ENCODE measurements at places on chromosomes 13 and 19.

DNA sequence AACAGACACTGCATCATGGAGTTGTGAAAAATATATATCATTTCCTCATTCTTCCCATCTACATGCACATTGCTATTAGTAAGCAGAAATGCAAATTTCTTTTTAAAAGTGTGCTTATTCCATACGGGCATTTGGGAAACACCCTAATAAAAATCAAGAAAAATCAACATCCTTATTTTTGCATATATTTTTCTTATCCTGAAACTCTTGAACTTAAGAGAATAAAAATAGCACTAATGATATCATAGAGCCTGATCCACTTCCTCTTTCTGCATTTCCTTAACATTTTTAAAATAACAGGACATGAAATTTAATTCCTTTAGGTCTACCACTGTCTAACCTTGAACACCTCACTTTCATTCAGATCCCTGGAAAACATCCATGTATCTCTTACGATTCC lies 123.3 kb downstream of the VWA8 start:
- no peak for DNase-seq

GRCh38 chr13:75507027-75508001 lies 25.3 kb upstream of the TBC1D4 start:
- no peak for DNase-seq

DNA sequence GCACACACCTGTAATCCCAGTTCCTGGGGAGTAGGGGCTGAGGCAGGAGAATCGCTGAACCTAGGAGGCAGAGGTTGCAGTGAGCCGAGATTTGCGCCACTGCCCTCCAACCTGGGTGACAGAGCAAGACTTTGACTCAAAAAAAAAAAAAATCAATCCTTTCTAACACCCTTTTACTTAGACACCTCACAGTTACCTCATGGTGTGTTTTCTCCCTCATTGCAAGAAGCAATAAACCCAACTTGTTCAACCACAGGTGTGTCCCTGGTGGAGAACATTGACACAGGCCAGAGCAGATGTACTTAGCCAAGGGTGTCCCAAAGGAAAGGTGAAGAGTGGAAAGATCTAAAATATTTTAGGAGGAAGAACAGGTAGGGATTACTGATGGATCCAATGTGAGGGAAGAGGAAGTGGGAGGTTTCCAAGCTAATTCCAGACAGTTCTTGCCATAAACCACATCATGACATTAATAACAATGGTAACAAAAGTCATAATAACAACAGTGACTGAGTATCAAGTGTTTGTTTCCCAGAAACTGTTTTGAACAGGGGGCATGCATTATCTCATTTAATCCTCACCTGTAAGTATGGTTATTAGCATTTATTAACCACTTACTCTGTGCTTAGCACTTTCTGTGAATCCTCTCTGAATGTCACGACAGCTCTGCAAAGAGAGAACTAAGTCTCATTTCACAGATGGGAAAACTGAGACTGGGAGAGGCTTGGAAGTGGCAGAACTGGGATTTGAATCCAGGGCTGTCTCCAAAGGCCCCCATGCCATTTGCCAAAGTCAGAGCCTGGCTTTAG lies 3.1 kb upstream of the LYPD3 start:
- DNase-seq: no peak

- DNase-seq: peak; percentile 94
These were observed 25.2 kb upstream of the IGSF23 start for GRCh38 chr19:44587963-44588770.

GRCh38 chr13:28100150-28101121 lies at the start of gene FLT3:
FLT3 (minus strand) TSS chr13:28100576; CDS start chr13:28100510, 66 bp downstream.
- DNase-seq: no peak

DNA sequence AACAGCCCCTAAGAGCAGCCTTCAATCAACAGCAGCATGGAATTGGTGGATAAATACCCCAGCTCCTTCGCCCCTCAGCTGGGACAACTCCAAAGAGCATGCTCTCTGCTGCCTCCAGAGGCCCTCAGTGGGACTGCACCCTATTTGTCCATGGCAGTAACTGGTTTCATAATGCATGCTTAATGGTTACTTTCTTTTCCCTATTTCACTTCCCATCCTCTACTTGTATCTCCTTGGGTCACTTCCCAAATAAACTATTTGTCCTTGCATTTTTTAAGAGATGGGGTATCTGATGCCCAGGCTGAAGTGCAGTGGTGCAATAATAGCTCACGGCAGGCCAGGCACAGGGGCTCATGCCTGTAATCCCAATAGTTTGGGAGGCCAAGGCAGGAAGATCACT lies 13.5 kb upstream of the TPM4 start:
- DNase-seq: no peak

DNA sequence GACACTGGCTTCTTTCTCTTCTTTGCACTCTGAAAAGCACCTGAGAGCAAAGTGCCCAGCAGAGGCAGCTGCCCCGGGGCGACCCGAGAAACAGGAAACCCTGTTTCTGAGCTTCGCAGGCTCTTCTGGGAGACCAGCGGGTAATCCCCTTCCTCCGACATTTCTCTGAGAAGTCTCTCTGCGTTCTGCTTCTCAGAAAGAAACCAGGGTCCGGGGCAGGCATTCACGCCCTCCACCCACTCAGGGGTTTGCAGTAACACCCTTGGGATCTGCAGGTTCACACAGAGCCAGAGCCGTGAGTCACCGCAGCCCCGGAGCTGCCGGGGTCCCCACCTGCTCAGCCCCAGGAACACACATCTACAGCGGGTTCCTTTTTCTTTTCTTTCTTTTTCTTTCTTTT lies 86.0 kb downstream of the GADD45B start:
- no peak for DNase-seq

GRCh38 chr19:10074153-10074552 lies 12.0 kb upstream of the SHFL start:
- DNase-seq: no peak

DNA sequence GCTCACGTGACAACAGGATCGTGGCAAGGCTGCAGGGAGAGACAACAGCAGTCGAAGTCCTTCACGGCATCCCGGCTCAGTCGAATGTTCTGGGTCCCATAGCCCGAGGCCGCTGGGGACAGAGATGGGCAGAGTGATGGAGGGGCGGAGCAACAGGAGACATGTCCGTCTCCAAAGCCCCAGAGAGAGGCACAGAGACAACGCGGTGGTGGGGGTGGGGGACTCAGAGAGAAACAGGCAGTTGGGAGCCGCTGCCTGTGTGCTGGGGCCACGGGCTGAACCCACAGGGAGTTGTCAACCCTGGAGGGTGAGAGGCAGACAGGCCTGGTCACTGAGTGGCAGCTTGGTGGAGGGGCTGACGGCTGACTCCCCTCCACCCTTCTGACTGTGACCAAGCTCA lies 20.4 kb downstream of the NOSIP start:
- no peak for DNase-seq

DNA sequence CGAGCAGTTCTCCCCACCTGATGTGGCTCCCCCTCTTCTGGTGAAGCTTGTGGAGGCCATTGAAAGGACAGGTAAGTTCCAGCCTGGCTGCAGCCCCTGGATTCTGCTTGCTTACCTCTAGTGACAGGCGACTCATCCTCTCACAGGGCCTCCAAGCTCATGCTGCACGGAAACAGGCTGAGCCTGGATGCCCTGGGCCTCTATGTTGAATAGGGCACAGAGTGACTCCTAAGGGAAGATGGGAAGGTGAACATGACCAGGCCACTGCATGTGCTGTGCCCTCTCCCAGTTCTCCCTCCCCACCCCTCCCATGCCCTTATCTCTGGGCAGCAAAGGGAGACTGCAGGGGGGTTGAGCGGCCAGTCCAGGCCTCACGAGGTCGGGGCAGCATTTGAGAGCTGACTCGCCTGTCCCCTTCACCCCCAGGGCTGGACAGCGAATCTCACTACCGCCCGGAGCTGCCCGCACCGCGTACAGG lies 7.6 kb downstream of the PIK3R2 start:
- no peak for DNase-seq

GRCh38 chr13:75071395-75071794 lies 410.6 kb downstream of the TBC1D4 start:
- DNase-seq: no peak

DNA sequence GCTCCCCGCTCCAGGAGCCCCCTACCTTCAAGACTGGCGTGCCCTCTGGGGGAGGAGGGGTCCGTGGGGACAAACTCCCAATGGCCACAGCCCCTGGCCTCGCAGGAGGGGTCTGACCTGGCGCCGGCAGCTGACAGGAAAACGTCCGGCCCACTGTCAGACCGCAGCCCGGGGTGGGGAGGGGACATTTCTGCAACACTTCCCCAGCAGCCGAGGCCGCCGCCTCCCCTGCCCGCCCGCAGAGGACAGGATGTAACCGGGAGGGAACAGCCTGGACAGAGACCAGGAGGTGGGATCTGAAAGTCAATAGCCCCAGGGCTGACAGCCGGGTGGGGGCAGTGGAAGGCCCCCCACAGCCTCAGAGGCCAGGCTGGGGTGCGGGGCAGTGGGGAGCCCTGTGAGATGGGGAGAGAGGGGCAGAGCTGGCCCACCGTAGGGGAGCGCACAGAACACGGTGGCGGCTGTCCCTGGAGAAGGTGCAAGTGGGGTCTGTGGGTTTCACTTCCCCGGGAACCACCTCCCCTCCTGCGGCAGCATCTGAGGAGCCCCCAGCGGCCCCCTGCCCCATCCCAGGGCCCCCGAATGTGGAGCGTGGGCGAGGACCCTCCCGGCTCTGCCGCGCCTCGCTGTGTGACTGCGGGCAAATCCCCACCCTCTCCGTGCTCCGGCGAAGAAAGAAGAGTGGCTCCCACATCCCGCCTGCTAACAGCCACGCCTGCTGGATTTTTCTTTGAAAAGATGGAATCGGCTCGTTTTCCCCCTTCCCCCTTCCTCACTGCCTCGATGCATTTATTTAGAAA lies at the start of gene PEAK3:
PEAK3 (minus strand) TSS at position 114 of the 800 bp plus-strand sequence. CDS start 1,244 bp downstream, outside the sequence.
- DNase-seq: no peak

GRCh38 chr19:5138606-5139582 lies 170.0 kb downstream of the KDM4B start:
- no peak for DNase-seq

DNA sequence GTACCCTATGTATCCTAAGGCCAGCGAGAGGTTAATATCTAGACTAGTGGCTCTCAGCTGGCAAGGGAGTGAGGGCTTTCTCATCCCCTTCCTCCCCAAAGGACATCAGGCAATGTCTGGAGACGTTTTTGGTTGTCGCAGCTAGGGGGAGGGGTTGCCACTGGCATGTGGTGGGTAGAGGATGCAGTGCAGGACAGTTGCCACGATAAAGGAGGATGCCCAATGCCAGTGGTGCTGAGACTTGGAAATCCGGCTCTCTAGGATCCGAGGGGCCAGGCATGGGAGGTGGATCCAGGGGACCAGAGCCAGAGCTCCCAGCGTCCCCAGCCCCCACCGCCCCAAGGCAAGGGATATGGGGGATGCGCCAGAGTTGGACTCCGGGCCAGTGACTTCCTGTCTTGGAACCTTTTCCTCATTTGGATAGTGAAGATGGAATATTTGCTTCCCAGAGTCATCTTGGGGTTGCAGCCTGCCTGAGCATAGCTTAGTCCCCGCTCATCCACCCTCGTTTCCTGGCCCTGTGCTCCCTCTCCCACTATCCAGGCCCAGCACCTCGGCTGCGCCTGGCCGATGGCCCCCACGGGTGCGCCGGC lies 4.9 kb downstream of the SSC5D start:
- no peak for DNase-seq

DNA sequence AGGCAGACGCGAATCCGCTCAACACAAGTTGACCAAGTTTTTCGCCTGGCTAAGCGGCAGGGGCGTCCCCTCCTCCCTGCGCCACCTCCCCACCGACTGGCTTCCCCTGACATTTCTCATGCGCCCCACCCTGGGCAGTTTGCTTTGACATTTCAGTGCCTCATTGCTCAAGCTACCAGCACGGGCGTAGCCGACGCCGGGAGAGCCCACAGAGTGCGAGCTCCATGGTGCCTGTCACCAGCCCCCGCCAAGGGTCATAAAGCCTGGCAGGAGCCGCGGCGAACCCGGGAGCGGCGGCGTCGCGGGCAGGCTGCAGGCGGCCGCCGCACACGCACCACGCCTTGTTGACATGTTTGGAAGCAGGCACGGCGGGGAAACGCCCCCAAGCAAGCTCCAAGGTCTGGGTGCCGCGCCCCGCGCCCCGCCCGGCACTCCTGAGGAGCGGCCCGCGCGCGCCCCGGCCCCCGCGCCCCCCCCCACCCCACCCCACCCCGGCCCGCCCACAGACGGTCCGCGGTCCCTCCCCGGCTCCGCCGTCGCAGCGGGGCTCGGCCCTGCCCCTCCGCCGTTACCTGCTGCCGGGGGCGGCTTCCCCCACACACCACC lies 601 bp downstream of the FBXL3 start:
- peak; percentile 38 for DNase-seq

- no peak for DNase-seq
These were observed 408.4 kb downstream of the SPRY2 start for GRCh38 chr13:79932556-79932955.

DNA sequence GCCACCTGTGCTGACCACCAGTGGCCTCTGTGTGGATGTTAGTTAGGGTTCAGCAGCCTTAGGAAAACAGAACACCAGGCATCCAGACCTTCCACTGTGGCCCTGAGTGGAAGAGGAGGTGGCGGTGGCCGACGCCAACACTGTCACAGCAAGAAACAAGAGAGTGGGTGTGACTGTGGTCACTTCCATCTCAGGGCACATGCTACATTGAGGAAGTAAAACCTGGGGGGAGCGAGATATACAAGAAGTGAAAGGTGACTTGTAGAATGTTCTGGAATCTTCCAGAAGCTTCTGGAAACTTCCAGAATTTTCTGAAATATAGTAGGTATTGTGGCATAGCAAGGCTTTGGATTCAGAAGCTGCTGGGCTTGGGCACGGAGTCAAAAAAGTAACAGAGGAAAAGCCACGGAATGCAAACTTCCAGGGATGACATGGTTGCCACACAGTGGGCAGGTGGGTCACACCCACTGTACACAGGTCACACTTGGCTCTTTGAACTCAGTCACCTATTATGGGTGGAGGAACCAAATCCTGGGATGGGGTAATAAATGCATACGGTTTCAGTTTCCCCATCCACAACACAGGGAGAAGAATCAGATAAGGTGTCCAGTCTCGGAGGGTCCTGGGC lies 24.3 kb downstream of the GNG7 start:
- DNase-seq: no peak

GRCh38 chr13:36945078-36945477 lies 25.0 kb upstream of the SMAD9 start:
- DNase-seq: no peak

DNA sequence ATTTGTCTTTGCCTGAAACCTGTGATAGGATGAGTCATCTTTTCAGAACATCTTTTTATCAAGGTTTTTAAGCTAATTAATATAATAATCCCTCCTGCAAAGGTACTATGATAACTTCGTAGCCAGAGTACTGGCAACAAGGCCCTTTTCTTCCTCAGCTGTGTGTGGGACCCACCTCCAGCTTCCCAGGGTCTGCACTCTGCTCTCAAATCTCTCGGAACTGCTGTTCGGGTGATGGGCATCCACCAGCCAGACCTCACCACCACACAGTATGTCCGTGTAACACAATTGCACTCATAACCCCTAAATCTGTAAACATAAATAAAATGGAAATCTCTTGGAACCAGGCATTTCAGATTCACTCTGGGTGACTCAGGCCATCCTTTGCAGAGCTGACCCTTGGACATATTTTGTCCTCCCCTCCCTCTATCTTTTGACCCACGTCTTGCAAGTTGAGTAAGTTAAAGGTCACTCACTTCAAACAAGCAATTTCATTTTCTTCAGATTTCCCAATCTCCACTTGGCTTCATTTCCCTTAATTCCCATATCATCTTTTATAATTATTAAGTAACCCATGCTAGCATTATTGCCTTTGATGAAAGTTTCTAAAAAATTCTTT lies 29.5 kb downstream of the COL4A1 start:
- no peak for DNase-seq

- DNase-seq: no peak
These were observed 446.0 kb downstream of the EFNB2 start for GRCh38 chr13:106089261-106089980.

GRCh38 chr13:24127116-24127631 lies 33.3 kb upstream of the SPATA13 start:
- no peak for DNase-seq

Data from fibroblast of the conjunctiva (primary cell).